ENCODE measurements at places on chromosomes 4 and X.

GRCh38 chr4:52862639-52863161 lies 583 bp downstream of the RASL11B start:
- no peak for DNase-seq

DNA sequence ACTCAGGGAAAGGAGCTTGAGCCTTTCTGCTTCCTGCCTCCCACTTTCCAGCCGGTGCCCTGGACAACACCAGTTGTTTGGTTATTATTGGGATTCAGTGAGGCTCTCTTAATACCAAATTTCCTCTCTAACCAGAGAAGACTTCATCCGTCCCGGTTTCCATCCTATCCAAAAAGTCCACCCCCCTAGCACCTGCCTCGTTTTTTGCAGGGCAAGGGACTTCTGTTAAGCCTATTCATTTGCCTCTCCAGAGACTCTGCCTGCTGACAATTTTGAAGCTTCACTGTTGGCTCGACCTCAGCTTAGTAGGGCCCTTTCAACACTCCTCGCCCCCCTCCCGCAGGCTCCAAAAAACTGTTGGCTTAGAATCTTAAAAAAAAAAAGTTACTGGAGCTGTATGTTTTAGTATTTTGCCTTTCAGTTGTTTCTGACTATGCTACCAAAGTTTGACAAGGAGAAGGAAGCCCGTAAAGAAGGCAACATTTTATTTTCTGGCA lies 779 bp upstream of the PRSS12 start:
- no peak for DNase-seq

DNA sequence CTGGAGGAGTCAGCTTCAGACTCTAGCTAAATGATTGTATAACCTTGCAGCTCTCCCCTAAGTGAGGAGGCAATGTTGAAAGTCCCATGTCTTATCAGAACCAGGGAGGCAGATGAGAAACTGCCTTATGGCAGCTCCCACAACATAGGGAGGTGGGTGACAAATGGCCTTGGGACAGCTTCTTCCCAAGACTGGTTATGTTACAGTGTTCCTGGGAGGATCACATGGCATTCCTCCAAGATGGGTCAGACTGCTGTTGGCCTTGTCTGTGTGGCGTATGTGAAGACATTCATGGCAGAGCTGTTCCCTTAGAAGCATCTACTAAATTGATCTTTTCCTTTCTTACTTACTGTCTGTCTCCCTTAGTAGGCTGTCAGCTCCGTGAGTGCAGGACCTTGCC lies 42.0 kb downstream of the HPRT1 start:
- DNase-seq, result no peak

DNA sequence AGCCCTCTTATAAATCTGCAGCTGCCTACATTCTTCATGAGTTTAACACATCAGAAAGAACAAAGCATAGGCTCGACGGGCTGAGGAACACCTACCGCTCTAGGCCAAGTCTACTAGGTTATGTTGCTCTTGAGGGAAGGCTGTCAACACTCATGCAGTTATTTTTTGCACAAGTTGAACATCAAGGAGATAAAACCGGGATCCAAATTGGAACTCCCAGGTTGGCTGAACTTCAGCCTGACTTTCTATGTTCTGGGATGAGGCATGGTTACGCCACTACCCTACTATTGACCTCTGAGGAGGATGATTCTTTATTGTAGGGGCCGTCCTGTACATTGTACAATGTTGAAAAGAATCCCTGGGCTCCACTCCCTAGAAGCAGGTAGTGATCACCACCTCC lies 37.3 kb upstream of the ARSH start:
- DNase-seq, result no peak

DNA sequence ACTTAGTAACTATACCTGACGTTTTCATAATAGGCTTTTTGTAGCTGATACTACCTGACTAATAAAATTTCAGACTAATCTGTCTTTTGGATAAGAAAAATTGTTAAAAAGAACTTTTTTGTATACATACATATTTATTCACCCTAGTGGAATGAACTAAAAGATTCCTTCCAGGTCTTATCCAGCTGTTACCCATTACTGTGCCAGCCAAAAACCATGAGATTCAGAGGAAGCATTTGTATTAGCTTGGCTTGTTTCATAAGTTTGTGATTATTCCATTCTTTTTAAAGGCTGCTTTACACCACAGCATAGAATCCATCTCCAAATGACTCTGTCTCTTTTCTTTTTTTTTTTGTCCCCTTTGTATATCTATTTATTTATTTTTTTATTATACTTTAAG lies 149.4 kb downstream of the FAT4 start:
- DNase-seq, result no peak

DNA sequence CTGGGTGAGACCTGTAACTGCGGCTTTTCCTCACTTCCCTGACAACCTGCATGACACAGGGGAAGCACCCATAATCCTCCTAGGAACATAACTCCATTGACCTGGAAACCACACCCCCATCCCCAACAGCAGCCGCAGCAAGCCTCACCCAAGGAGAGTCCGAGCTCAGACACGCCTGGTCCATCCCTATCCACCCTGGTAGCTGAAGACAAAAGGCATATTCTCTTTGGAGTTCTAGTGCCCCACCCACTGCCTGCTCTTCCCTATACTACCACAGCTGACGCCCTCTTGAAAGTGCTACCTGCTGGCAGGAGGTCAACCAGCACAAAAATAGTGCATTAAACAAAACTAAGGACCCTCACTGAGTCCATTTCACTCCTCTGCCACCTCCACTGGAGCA lies 1080.9 kb upstream of the IGFBP7 start:
- no peak for DNase-seq

DNA sequence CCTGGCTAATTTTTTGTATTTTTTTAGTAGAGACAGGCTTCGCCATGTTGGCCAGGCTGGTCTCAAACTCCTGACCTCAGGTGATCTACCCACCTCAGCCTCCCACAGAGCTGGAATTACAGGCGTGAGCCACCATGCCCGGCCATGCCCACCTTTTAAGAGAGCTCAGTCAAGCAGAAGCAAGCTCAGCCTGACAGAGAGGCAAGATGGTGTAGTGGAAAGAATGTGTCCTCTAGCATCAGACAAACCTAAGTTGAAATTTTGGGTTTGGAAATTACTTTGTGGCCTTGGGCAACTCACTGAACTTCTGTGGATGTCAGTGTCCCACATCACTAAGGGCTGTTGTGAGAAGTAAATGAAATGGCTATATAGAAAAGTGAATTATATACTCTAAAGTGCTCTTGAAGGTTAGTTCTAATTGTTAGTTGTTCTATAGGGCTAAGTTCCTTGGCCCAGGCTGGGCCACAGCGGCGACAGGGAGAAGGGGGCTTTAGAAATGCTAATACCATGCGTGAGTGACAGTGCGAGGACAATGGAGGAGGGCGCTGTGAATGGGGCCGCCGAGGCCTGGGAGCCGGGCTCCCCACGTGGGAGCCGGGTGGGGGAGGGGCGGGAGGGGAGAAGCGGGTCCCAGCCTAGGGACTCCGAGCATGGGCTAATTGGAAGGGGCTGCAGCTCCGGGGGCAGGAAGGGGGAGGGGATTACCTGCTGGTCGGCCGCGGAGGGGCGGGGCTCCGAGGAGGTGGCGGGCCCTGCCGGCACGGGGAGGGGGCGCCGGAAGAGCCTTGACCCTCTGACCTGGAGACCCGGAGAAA lies 15.6 kb downstream of the PJA1 start:
- DNase-seq, result no peak

DNA sequence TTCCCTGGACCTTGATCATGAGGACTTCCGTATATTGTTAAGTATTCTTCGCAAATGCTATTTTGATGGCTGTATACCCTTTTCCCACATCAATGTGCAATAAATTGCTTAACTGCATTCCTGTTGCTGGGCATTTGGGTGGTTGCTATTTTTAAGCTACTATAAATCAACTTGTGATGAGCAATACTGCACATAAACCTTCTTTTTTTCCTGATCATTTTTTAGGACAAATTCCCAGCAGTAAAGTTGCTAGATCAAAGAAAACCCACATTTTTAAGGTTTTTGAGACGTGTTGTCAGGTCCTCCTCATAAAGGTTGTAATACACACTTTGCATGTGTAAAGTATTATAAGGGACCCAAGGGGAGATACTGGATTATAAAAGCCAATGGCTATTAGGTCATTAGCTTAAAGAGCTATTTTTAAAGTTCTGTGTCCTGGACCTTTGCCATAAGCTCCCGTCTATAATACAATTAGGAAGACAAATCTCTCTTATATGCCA lies 35.6 kb downstream of the LIMCH1 start:
- DNase-seq, result no peak

GRCh38 chr4:138487230-138487629 lies 245.1 kb upstream of the SLC7A11 start:
- no peak for DNase-seq

DNA sequence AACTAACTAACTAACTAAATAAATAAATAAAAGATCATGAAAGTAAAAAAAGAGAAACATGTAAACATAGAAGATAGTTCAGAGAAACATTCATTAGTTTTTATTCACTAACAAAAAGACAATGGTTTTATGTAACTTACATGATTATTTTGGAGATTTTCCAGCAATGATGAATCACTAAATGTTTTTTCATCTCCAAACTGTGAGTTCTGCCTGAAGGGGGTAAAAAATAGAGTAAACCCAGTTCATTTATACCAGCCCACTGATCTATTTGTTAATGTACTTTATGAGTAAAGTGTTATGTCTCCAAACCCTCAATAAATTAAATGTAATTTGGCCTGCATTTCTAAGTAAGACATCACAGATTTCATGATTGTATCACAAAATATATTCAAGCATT lies 101.1 kb downstream of the ATP8A1 start:
- DNase-seq, result no peak

DNA sequence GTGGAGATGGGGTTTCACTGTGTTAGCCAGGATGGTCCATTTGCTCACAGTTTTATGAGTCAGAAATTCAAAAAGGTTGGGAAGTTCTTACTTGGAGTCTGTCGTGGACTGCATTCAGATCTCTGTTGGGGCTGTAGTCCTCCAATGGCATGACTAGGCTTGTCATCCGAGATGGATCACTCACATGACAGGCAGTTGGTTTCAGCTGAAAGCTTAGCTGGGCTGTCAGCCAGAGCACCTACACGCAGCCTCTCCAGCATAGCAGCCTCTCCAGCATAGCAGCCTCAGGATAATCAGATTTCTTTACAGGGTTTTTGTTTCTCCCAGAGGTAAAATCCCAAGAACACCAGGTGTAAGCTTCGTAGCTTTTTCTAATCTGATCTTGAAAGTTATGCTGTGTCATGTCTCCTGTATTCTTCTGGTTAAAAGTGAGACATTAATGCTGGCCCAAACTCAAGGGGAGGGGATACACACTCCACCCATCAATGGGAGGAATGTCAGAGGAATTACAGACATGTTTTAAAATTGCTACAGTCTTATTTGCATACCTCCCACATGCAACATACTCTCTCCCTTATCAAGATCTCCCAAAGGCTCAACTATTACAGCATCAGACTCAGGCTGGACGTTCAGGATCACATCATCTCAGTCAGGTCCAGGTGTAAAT lies 31.6 kb upstream of the SOD3 start:
- peak; percentile 96 for DNase-seq

- DNase-seq, result no peak
Observed at GRCh38 chr4:13857397-13857796, 229.9 kb upstream of the BOD1L1 start.

DNA sequence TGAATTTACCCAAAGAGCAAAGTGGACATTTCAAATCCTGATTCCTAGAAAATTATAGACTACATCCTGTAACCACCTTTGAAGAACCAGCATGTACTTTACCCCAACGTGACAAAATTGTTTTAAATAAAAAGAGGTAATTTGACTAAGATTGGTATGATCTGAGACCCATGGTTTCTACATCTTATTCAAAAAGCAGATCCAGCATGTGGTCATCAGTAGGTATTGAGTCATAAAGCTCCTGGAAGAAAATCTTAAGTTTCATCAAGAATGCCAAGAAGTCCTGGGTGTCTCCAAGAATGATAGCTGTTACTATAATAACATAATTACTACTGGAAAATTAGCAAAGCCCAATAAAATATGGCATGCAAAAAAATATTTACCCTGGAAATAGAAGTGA lies 61.8 kb downstream of the NFKB1 start:
- DNase-seq, result no peak

GRCh38 chr4:96003951-96004740 lies 164.3 kb downstream of the PDHA2 start:
- DNase-seq, result no peak

GRCh38 chr4:5858020-5858769 lies 34.7 kb downstream of the CRMP1 start:
- DNase-seq, result no peak

DNA sequence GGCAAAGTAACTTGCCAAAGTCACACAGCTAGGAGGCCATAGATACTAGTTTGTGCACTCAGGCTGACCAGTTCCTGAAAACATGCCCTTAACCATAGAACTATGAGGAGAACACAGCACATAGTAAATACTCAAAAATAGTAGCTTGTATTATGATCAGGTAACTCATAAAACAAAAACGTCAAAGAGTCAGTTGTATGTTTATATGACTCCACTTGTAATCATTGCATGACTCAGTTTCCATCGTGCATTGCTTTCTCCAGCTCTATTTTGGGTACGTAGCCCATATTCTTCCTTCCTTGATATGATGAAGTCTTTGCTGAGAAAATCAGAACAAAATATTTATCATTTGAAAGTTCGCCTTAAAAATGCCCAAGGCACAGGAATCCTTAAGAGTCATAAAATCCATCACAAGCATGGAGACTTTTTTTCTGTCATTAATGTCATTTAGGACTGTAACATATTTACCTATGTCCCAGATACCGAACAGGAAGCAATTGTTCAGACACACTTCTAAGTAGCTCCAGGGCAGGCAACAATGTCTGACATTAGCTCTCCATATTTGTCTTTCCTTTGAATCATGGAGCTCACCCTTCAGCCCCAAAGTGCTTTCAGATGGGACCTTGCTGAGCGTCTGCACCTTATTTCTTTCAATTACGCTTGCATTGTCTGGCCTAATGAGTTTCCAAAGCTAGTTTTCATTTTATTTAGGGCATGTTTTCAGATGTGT lies 11.2 kb upstream of the MID1 start:
- DNase-seq, result no peak

- DNase-seq, result no peak
Observed at GRCh38 chr4:126740687-126741086, 892.1 kb upstream of the INTU start.

GRCh38 chr4:112800001-112800400 lies 163.1 kb downstream of the LARP7 start:
- no peak for DNase-seq

DNA sequence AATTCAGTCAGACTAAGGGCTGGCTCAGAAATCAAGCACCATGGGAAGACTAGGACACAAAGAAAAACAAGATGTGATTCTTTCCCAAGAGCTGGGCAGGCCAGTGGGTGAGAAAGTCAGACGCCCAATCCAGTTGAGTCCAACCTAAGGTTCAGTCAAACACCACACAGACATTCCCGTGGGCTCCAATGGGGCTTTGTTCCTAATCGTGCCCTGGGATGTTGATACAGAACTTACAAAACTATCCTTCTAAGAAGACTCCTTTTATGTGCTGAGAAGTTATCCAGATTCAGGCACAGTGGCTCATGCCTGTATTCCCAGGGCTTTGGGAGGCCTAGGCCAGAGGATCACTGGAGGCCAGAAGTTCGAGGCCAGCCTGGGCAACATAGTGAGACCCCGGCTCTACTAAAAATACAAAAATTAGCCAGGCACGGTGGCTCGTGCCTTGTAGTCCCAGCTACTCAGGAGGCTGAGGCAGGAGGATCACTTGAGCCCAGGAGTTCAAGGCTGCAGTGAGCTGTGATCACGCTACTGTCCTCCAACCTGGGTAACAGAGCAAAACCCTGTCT lies 3.7 kb downstream of the BLOC1S4 start:
- no peak for DNase-seq

GRCh38 chr4:70885174-70885573 lies 17.0 kb upstream of the MOB1B start:
- DNase-seq, result no peak

Measured in epithelial cell of prostate (primary cell).